Activated naive CD8-positive, alpha-beta T cell treated with anti-CD3 and anti-CD28 coated beads, Interleukin-2, amount 50 U/mL, for 24 hours (primary cell): ENCODE measurements at places on chromosomes 12 and 14.

GRCh38 chr12:85998074-85998473, 124.0 kb downstream of the NTS start:
- H3K4me3 ChIP-seq: no peak overlapping the region
- H3K27ac ChIP-seq: no peak overlapping the region
- H3K4me1 ChIP-seq: no peaks in the 10 kb centered on the region
- no peak for DNase-seq
- no peaks in the 10 kb centered on the region for H3K36me3 ChIP-seq

DNA sequence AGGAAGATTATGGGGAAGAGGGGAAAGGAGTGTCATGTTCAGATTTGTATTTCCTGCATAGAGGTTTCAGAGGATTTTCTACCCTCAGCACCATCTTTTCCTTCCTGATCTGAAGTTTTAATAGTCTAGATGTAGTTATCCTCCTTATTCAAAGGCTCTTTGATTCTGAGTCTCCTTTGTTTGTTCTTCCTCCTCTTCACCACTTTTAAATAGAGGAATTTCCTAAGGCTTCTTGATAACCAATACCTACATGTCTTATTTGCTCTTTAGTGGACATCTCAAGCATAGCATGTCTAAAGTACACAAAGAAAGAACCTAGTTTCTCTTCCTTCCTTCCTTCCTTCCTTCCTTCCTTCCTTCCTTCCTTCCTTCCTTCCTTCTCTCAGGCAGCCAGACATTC, 8.3 kb downstream of the MGAT4C start:
- H3K27me3 ChIP-seq: no peaks in the 10 kb centered on the region
- no peak overlapping the region for H3K27ac ChIP-seq
- H3K36me3 ChIP-seq: no peaks in the 10 kb centered on the region
- H3K4me3 ChIP-seq: no peak overlapping the region

- peaks cover 14% of the 10 kb centered on the region for H3K4me1 ChIP-seq
- no peaks in the 10 kb centered on the region for H3K36me3 ChIP-seq
- no peak overlapping the region for H3K4me3 ChIP-seq
- no peak for DNase-seq
Observed at GRCh38 chr14:68650404-68650994, 142.4 kb downstream of the ZFP36L1 start.

- peaks cover 2% of the 10 kb centered on the region for H3K4me1 ChIP-seq
- no peak overlapping the region for H3K27ac ChIP-seq
- DNase-seq: no peak
- no peaks in the 10 kb centered on the region for H3K27me3 ChIP-seq
- no peak overlapping the region for H3K4me3 ChIP-seq
Observed at GRCh38 chr12:104998423-104999346, 12.6 kb downstream of the NOPCHAP1 start.

- peaks cover 13% of the 10 kb centered on the region for H3K27me3 ChIP-seq
- no peaks in the 10 kb centered on the region for H3K4me1 ChIP-seq
- H3K36me3 ChIP-seq: peaks cover 2% of the 10 kb centered on the region
- no peak overlapping the region for H3K4me3 ChIP-seq
- H3K27ac ChIP-seq: no peak overlapping the region
Observed at GRCh38 chr14:24885410-24885913, 164.5 kb downstream of the STXBP6 start.

DNA sequence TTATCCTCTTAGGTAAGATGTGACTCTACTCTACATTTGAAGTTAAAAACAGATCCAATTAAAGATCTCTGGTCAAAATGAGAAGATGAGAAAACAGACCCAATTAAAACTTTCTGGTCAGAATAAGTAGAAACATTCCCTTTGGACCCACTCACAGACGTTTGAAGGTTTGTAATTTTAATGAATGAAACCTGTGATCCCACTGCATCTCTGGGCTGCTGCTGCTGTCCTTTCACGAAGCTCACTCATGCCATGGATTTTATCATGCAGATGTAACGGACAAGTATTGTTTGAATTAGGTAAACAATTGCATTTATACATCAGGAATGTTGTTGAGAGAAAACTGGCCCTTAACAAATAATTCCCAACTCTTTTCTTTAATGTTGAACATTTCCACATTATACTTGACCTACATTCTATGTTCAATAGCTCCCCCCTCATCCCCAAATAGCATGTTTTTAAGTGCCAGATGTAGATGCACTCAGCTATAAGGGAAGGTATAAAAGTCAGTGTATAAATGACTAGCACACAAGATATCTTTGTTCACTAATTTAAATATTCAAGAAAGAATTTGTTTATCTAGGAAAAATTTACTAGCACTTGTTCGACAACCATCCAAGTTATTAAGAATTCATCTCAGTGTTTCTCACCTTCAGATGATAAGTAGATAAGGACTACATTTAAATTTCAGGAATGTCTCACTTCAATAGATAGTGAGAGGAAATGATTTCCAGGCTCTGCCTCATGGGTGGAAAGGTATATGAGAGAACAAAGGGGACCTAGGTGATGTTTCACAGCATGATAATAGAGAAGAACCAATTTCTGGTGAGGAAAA, 202.3 kb upstream of the LMNTD1 start:
- no peaks in the 10 kb centered on the region for H3K36me3 ChIP-seq
- H3K27me3 ChIP-seq: no peaks in the 10 kb centered on the region
- H3K27ac ChIP-seq: no peak overlapping the region
- no peaks in the 10 kb centered on the region for H3K4me1 ChIP-seq

GRCh38 chr14:68328509-68328908, 464.4 kb downstream of the ZFP36L1 start:
- H3K27me3 ChIP-seq: no peaks in the 10 kb centered on the region
- H3K4me3 ChIP-seq: no peak overlapping the region
- no peak for DNase-seq

GRCh38 chr12:5913387-5913786, 31.7 kb downstream of the ANO2 start:
- no peak overlapping the region for H3K27ac ChIP-seq
- no peaks in the 10 kb centered on the region for H3K36me3 ChIP-seq
- H3K27me3 ChIP-seq: no peaks in the 10 kb centered on the region
- DNase-seq: no peak
- H3K4me3 ChIP-seq: no peak overlapping the region
- no peaks in the 10 kb centered on the region for H3K4me1 ChIP-seq

DNA sequence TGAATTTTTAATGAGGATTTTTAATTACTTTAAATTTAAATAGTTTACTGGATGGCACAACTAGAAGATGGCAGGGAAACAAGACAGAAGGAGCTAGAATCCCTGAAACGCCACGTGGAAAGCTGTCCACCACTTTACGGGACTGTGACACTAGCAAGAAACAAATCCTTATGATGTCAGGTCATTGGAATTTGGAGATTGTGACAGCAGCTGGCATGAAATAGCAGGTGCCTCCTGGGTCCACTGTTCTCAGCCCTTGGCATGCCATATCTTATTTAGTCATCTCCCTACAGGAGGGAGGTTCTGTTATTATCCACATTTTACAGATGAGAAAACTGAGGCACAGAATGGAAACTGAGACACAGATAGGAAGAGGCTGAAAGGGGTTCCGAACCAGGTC, 113.8 kb downstream of the BCL11B start:
- H3K27me3 ChIP-seq: no peaks in the 10 kb centered on the region
- no peaks in the 10 kb centered on the region for H3K36me3 ChIP-seq
- H3K27ac ChIP-seq: no peak overlapping the region
- H3K4me3 ChIP-seq: no peak overlapping the region

GRCh38 chr14:24135584-24135833, 485 bp upstream of the PSME1 start:
- H3K27ac ChIP-seq: peak overlapping the region; percentile 89
- DNase-seq: no peak
- no peaks in the 10 kb centered on the region for H3K27me3 ChIP-seq

DNA sequence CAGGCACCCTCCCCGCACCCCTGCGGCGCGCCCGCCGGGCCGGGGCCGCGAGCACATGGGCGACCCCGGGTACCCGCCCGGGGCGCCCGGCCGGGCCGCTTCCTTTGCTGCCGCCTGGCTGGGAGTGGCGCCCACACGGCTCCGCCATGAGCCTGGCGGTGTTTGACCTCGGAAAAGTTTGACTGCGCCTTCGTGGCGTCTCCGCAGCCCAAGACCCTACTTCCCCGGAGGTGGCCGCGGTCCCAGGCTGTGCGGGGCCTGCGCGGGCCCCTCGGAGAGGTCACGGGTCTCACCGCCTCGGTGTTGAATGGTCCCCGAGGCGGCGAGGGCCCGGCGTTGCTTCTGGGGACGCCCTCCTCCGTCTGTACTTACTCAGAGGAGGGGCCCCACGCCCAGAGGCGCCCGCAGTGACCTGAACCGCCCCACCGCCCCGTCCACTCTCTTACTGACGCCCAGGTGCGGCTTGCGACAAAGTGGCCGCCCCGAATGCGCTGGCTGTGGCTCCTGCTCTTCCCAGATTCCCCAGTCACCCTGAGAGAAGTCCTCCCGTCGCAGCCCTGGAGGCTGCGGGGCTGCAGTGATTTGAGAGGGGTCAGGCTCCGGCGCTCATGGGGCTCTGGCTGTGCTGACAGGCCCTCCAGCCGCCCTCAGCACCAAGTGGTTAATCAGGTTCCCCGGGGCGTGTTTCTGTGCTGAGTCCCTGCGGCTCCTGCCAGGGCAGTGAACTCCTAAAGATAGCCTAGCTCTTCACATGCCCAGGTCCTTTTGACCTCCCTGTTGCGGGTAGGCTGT, 5.8 kb downstream of the KMT5A start:
- no peaks in the 10 kb centered on the region for H3K27me3 ChIP-seq
- peak overlapping the region; percentile 82 for H3K4me3 ChIP-seq
- peaks cover 24% of the 10 kb centered on the region for H3K36me3 ChIP-seq
- peaks cover 35% of the 10 kb centered on the region for H3K4me1 ChIP-seq
- peak overlapping the region; percentile 79 for H3K27ac ChIP-seq
- peak; percentile 46 for DNase-seq

GRCh38 chr12:66354291-66354690, 52.0 kb downstream of the HELB start:
- no peak overlapping the region for H3K4me3 ChIP-seq
- H3K27ac ChIP-seq: no peak overlapping the region
- no peak for DNase-seq

- no peaks in the 10 kb centered on the region for H3K4me1 ChIP-seq
- no peak for DNase-seq
- no peak overlapping the region for H3K27ac ChIP-seq
- H3K27me3 ChIP-seq: peaks cover 12% of the 10 kb centered on the region
Observed at GRCh38 chr12:7361265-7361664, 57.4 kb downstream of the ACSM4 start.

DNA sequence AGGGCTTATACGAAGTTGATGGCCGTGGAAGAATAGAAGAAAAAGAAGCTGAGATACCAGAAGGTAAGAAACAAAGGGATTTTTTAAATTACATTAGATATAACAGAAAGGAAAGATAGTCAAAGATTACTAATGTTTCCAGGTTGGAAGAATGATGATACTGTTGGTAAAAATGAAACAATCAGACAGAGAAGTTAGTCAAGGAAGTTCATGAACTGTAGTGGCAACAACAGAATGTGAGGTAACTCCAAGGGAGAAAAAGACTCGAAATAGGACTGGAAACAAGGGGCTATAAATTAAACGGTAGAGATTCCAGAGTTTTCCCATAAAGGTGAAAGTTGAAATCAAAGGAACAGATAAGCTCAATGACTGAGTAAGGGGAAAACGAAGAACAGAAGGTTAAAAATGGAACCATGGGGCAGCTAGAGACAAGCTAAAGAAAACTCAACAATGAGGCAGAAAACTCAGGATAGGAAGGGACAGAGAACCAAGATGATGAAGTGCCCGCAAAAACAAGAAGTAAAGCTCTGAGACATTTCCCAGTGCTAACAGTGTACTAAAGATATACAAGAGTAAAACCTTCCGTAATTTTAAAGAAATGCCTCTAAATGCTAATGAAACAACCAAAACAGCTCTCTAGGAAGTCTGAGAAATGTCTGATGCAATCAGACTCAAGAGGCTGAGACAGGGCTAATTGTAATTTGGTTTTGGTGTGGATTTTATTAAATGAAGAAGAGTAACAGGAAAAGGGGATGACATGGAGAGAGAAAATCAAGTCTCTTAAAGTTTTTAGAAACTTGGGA, 70.0 kb downstream of the PPP2R5E start:
- H3K27ac ChIP-seq: no peak overlapping the region
- no peak for DNase-seq
- peaks cover 40% of the 10 kb centered on the region for H3K4me1 ChIP-seq

GRCh38 chr12:6469092-6469491, 1.4 kb downstream of the VAMP1 start:
- no peak for DNase-seq
- peak overlapping the region; percentile 93 for H3K4me3 ChIP-seq
- H3K36me3 ChIP-seq: peaks cover 56% of the 10 kb centered on the region

- no peaks in the 10 kb centered on the region for H3K4me1 ChIP-seq
- H3K4me3 ChIP-seq: no peak overlapping the region
- no peak overlapping the region for H3K27ac ChIP-seq
- peaks cover 18% of the 10 kb centered on the region for H3K27me3 ChIP-seq
- no peaks in the 10 kb centered on the region for H3K36me3 ChIP-seq
Observed at GRCh38 chr12:108459149-108459548, 55.9 kb upstream of the FICD start.

GRCh38 chr12:77225373-77225772, 160.0 kb upstream of the E2F7 start:
- no peaks in the 10 kb centered on the region for H3K27me3 ChIP-seq
- no peak overlapping the region for H3K27ac ChIP-seq
- H3K4me3 ChIP-seq: no peak overlapping the region
- no peaks in the 10 kb centered on the region for H3K4me1 ChIP-seq
- no peaks in the 10 kb centered on the region for H3K36me3 ChIP-seq

DNA sequence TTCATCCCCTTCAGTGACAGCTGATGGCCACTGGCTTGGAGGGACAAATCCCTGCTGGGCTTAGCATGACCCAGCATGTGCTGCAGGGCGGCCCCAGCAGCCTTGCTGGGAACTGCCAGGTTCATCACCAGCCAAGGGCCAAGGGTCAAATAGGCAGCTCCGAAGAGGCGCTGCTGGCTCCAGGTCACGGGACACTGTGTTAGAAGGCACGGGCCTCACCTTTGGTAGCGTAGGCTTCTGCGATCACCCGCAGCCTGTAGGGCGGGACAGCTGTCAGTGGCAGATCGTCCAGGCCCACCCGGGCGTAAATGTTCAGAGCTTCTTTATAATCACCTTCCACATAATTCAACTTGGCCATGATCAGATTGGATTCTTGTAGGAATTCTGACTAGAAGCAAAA, 35.7 kb downstream of the TTC7B start:
- no peaks in the 10 kb centered on the region for H3K36me3 ChIP-seq
- H3K4me1 ChIP-seq: no peaks in the 10 kb centered on the region
- H3K27me3 ChIP-seq: no peaks in the 10 kb centered on the region
- no peak overlapping the region for H3K4me3 ChIP-seq

DNA sequence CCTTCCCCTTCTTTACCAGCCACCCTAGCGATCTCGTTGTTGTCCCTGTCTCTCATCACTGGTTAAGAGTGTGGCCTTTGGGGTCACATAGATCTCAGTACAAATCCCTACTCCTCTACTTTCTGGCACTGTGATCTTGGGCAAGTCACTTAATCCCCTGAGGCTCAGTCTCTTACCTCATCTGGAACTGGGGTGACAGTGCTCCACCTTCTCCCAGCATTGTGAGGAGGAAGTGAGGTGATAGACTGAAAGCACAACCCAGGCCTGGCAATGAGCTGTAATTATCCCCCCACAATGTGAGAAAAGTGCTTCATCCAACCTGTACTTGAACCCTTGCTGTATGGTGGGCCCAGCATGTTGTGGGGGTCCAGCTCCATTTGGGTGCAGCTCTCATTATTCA, 48.0 kb downstream of the IRAK3 start:
- DNase-seq: no peak
- peaks cover 25% of the 10 kb centered on the region for H3K27me3 ChIP-seq
- H3K4me3 ChIP-seq: peak overlapping the region; percentile 1
- H3K27ac ChIP-seq: no peak overlapping the region
